Common myeloid progenitor, CD34-positive (primary cell): ENCODE measurements at places on chromosomes 16 and 17.

DNA sequence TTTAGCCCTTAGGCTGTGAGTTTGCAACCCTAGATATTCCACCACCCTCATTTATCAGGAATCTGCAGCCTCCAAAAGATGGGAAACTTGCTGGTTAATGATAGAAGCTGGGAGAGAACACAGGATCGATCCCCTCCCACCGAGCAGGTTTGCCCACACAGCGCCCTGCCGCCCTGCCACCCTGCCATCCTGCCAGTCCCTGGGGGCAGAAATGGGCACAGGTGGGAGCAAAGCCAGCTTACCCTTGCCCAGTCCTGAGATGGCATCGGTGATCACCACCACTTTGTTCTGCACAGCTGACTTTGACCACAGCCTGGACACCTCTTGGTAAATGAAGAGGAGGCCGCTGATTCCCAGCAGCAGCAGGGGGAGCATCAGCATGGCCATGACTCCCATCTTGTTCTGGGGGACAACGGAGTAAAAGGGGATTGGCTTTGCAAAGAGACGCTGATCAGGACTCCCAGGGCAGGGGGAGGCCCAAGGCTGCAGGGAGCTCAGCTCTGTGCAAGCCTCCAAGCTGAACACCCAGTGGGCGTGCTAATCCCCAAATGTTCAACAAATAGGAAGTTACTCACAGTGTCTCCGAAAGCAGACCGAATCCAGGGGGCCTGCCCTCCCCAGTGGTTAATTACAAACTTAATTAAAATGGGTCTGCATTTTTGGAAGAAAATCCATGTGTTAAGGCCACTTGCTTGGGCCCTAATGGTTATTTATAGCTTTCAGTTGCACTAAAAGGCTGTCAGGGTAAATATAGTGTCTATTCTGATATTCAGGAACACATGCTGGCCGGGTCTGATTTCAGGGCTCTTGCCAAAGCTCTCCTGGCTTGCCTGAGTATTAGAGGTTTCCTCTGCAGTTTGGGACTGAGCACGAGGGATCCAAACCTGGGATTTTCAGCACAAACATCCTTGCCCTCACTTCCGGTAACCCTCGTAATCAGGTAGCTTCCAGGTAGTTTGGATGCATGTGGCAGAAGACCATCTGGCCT is at the start of gene DHRS7C:
Gene DHRS7C, minus strand, starts transcription at position 704 of the 988 bp plus-strand sequence. Its CDS starts 308 bp downstream, at position 396.
- no peak for DNase-seq
- no peaks in the 10 kb centered on the region for H3K4me1 ChIP-seq
- no peak within 1 kb of the TSS for H3K27ac ChIP-seq
- H3K4me3 ChIP-seq: no peak within 1 kb of the TSS

GRCh38 chr17:41683441-41684007 is 5.2 kb upstream of the EIF1 start:
- no peaks in the 10 kb centered on the region for H3K36me3 ChIP-seq
- H3K4me3 ChIP-seq: no peak overlapping the region
- DNase-seq: no peak
- H3K4me1 ChIP-seq: peaks cover 45% of the 10 kb centered on the region
- H3K27ac ChIP-seq: no peak overlapping the region

GRCh38 chr17:36701429-36702099 is 100.2 kb downstream of the MRM1 start:
- H3K4me3 ChIP-seq: no peak overlapping the region
- H3K4me1 ChIP-seq: no peaks in the 10 kb centered on the region
- H3K27me3 ChIP-seq: peaks cover 5% of the 10 kb centered on the region
- no peaks in the 10 kb centered on the region for H3K36me3 ChIP-seq

- H3K36me3 ChIP-seq: no peaks in the 10 kb centered on the region
- peak overlapping the region; percentile 65 for H3K4me3 ChIP-seq
- no peaks in the 10 kb centered on the region for H3K27me3 ChIP-seq
- DNase-seq: no peak
Observed at GRCh38 chr16:50842013-50842505, 100.2 kb downstream of the CYLD start.

DNA sequence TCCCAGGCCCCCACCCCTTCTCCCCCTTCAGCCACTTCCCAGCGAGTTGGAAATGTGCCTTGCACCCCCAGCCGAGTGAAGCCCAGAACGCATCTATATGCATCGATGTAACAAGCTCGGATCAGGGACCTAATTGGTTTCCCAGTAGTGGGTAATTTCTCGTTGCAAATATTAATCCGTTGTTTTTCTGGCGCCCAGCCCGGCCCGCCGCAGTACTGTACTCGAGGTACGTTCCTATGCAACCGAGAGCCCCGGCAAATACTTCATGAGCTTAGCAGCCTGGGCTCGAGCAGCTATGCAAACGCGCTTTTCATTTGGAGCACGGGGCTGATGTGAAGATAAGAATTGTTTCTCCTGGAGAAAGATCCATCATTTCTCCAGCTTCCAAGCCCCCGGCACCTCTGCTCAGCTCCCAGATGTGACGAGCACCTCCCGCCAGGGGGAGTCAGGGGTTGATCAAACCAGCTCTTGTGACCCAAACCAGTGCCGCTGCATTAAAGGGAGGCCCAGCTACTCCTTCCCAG is 229.8 kb downstream of the KATNIP start:
- DNase-seq: no peak
- no peak overlapping the region for H3K4me3 ChIP-seq
- H3K36me3 ChIP-seq: no peaks in the 10 kb centered on the region
- H3K27me3 ChIP-seq: no peaks in the 10 kb centered on the region
- H3K4me1 ChIP-seq: no peaks in the 10 kb centered on the region
- H3K27ac ChIP-seq: no peak overlapping the region

DNA sequence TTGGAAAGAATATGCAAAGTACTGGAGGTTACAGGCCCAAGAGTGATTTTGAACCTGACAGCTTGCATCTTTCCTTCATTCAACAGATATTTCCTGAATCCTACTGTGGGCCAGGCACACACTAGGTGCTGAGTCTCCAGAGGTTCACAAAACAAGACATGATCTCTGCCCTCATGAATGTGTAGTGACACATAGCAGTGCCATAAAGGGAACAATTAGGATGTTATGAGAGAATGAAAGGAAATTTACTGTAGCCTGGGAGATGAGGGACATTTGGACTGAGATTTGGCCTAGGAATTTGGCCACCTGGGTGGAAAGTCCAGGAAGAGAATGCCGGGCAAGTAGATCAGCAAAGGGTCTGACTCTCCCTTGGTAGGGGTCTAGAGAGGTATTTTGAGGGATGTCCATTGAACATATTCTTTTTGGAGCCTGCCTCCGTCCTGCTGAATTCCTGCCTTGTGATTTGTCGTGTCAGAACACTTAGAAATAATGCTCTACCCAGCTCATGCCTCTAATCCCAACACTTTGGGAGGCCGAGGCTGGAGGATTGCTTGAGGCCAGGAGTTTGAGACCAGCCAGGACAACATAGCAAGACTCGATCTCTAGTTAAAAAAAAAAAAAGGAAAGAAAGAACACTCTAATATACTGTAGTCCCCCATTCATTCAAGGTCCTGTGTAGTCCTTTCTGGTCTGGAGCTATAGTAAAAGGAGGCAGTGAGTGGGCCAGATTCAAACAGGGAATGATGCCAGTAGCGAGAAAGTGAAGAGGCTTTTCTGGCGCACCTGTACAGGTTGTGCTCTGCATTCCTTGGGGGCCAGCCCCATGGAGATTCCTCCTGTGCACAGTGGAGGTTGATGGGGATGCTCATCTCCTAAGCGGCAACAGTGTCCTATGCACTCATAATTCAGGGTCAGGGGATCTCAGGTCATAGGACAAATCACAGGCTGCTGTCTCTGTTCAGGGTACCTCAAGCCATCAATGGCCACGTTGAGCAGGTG is 90.6 kb upstream of the CLEC18A start:
- DNase-seq: no peak
- no peak overlapping the region for H3K27ac ChIP-seq
- no peaks in the 10 kb centered on the region for H3K4me1 ChIP-seq
- no peak overlapping the region for H3K4me3 ChIP-seq
- no peaks in the 10 kb centered on the region for H3K36me3 ChIP-seq

DNA sequence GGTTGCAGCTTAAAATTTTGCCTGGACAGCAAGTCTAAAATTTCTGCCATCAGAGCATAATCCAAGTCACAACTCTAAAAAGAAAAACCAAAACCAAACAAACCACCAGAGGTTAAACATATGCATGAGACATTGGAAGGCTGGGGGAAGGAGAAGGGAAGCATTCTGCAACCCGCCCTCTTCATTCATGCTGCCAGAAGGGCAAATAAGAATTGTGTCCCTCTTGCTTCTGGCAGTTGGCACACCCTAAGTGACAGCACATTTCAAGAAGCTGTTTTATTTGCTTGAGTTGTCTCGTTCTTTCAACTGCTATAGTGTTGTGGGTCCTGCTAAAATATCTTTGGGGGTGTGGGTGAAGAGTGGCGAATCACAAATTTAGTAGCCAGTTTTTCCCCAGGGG is 99.6 kb downstream of the SKAP1 start:
- peak; percentile 36 for DNase-seq
- H3K36me3 ChIP-seq: no peaks in the 10 kb centered on the region
- no peak overlapping the region for H3K4me3 ChIP-seq
- H3K4me1 ChIP-seq: peaks cover 3% of the 10 kb centered on the region
- H3K27me3 ChIP-seq: no peaks in the 10 kb centered on the region

DNA sequence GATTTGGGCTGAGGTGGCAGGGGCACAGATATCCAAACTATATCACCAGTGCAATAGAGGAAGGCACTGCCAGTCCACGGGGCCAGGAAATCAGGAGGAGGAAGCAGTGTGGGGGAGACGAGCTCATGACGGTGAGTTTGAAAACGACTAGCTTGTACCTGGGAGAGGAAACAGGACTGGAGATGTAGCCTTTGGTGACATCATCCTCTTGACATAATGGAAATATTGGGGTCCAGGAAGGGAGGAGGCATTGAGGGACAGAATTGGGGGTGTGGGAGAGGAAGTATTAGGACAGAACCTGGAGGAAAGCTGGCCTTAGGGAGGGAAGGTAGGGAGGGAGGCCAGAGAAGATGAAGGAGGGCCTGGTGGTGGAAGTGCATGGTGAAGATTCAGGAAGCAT is 109.1 kb downstream of the RGS9 start:
- peaks cover 3% of the 10 kb centered on the region for H3K27me3 ChIP-seq
- H3K4me1 ChIP-seq: no peaks in the 10 kb centered on the region
- H3K4me3 ChIP-seq: no peak overlapping the region
- H3K27ac ChIP-seq: no peak overlapping the region

- H3K4me1 ChIP-seq: no peaks in the 10 kb centered on the region
- no peak overlapping the region for H3K4me3 ChIP-seq
- H3K27me3 ChIP-seq: no peaks in the 10 kb centered on the region
- peaks cover 25% of the 10 kb centered on the region for H3K36me3 ChIP-seq
Observed at GRCh38 chr17:31869031-31869430, 10.0 kb upstream of the COPRS start.

DNA sequence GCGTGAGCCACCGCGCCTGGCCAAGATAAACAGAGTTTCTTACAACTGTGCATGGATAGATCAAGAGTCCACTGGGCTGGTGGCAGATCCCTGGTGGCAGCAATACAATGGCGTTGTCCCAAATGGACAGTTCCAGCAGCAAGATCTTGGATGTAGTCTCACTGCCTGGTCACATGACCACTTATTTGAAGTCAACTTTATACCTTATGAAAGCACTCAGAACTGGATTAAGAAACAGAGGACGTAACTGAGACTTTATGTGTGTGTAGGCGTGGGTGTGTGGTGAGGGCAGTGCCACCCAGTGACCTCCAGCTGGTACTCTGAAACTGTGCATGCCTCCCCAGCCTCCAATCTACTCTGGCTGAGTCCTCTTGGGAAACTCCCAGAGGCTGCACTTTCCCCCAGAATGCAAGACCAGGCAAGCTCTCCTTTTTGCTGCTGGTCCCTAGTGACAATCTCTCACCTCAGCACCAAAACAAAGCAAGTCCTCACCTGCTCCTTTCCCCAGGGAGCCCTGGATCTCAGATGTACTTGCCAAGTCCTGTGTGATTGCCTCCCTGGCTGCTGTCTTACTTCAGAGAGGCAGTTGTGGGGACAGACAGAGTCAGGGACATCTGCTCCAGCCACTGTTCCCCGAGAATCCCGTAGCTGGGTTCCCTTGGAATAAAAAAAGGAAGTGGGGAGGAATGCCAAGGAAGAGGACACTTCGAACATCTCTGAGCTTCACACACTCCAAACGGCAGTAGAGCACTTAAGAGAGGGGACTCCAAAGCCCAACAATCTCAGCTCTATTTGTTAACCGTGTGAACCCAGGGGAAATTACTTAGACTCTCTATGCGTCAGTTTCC is 11.7 kb upstream of the ST6GALNAC2 start:
- no peak overlapping the region for H3K27ac ChIP-seq
- DNase-seq: no peak
- H3K36me3 ChIP-seq: no peaks in the 10 kb centered on the region
- peaks cover 7% of the 10 kb centered on the region for H3K4me1 ChIP-seq
- H3K4me3 ChIP-seq: no peak overlapping the region

- H3K4me3 ChIP-seq: no peak overlapping the region
- no peak overlapping the region for H3K27ac ChIP-seq
- H3K4me1 ChIP-seq: no peaks in the 10 kb centered on the region
- H3K27me3 ChIP-seq: no peaks in the 10 kb centered on the region
Observed at GRCh38 chr16:53817117-53817755, 113.3 kb downstream of the FTO start.

GRCh38 chr17:57572062-57572461 is 173.0 kb downstream of the CCDC182 start:
- no peaks in the 10 kb centered on the region for H3K27me3 ChIP-seq
- H3K4me3 ChIP-seq: no peak overlapping the region
- DNase-seq: no peak
- H3K27ac ChIP-seq: no peak overlapping the region
- no peaks in the 10 kb centered on the region for H3K4me1 ChIP-seq
- peaks cover 75% of the 10 kb centered on the region for H3K36me3 ChIP-seq

- peaks cover 81% of the 10 kb centered on the region for H3K36me3 ChIP-seq
- no peak for DNase-seq
- H3K4me3 ChIP-seq: no peak overlapping the region
- no peak overlapping the region for H3K27ac ChIP-seq
- H3K4me1 ChIP-seq: no peaks in the 10 kb centered on the region
- H3K27me3 ChIP-seq: no peaks in the 10 kb centered on the region
Observed at GRCh38 chr17:41882756-41883155, 17.5 kb upstream of the KLHL11 start.

DNA sequence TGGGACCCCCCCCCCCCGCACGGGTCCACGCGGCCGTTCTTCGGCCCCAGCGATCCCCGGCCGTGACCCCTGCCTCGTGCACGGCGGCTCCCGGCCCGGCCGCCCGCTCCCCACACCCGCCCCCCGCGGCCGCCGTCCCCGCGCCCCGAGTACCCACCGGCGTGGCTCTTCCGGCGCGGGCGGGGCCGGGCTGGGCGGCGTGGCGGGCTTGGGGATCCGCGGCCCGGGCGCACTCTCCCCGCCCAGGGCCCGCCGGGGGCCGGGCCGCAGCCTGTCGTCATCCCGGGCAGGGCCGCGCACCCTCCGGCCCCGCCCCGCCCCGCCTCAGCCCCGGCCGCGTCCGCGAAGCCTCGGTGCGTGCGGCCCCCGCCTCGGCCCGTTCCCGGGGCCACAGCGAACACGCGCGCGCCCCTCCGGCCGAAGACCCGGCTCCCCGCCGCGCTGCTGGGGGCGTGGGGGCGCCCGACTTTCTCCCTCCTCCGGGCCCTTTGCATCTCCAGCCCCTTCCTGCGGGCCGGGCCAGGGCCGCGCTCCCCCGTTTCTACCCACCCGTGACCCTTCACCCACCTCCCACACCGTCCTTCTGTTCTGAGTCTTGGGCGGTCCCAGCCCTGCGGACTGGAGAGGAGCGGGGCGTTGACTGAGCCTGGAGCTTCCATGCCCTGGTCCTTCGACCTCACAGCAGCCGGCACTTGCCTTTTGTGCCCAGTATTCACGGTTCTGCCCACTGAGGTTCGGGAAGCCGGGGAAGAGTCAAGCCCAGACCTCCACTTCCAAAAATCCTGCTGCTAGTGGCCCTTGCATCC is 840 bp downstream of the MYO1C start:
- H3K27me3 ChIP-seq: peaks cover 17% of the 10 kb centered on the region
- H3K4me1 ChIP-seq: peaks cover 3% of the 10 kb centered on the region
- no peak for DNase-seq

- H3K4me3 ChIP-seq: no peak overlapping the region
- H3K27ac ChIP-seq: no peak overlapping the region
- H3K4me1 ChIP-seq: peaks cover 8% of the 10 kb centered on the region
Observed at GRCh38 chr17:862582-862981, 80.4 kb downstream of the MRM3 start.
